ENCODE measurements at places on chromosomes 2 and 18.

DNA sequence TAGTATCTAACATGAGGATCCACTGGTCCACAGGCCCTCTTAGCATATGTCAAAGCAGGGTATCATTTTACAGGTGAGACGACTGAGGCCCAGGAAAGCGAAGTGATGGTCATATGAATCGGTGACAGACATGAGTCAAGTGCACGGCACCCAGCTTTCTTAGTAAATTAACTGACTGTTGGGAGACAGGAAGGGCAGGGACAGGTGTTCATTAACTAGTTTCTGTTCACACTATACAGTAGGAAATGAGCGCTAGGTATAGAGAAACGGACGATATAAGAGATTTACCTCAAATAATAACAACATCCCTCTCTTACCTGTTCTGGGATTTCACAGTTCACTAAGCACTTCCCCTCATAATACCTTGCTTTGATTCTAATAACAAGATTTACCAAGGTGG, 1.7 kb upstream of the SMARCAL1 start:
- DNase-seq, result no peak

DNA sequence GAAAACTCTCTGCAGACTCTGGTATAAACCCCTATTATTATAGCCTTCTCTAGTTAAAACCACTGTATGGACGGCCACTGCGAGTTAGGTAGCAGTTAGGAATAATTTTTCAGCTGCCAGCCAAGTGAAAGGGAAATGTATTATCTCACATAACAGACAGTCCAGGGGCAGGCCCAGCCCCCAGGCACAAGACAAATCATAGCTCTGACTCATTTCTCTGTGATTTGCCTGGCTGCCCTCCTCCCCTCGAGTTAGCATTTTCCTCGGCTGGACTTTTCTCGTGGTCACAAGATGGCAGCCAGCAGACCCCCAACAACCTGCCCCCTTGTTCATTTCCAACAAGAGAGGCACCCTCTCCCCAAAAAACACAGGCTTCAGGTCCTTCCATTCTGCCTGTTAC, 10.5 kb downstream of the VIT start:
- no peak for DNase-seq

GRCh38 chr2:125444106-125444505, 1211.9 kb upstream of the GYPC start:
- no peak for DNase-seq

GRCh38 chr2:39141334-39142271, 20.8 kb upstream of the SOS1 start:
- DNase-seq, result no peak

GRCh38 chr18:76634564-76634963, 139.5 kb upstream of the ZNF516 start:
- no peak for DNase-seq

- no peak for DNase-seq
Measured at GRCh38 chr2:43104763-43105162, 121.6 kb downstream of the ZFP36L2 start.

GRCh38 chr2:147628971-147629421, 215.8 kb upstream of the ACVR2A start:
- DNase-seq, result no peak

GRCh38 chr2:75068546-75068945, 110.1 kb downstream of the POLE4 start:
- no peak for DNase-seq
